ENCODE measurements at places on chromosomes 4 and X.

GRCh38 chrX:150213481-150214030, 149.6 kb upstream of the MAMLD1 start:
- DNase-seq = no peak

- DNase-seq = no peak
Measured at GRCh38 chr4:96103086-96103485, 263.2 kb downstream of the PDHA2 start.

GRCh38 chr4:27007507-27007906, 146.9 kb downstream of the STIM2 start:
- DNase-seq = no peak

DNA sequence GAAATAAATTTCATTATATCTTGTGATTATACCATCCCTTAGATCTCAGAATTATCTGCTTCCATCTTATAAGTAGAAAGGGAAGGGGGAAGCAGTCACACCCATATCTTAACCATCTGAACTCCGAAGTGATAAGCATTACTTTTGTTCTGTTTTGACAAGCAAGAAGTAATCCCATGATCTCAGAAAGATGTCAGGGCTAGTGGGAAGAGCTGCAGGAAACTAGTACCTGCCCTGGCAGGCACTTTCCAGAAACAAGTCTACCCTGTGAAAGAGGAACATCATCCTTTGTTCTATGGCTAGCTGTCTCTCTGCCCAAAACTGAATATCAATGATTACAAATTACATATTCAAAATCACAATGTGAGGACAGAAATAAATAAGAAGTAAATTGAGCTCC, 244.4 kb downstream of the SPOCK3 start:
- DNase-seq = no peak

DNA sequence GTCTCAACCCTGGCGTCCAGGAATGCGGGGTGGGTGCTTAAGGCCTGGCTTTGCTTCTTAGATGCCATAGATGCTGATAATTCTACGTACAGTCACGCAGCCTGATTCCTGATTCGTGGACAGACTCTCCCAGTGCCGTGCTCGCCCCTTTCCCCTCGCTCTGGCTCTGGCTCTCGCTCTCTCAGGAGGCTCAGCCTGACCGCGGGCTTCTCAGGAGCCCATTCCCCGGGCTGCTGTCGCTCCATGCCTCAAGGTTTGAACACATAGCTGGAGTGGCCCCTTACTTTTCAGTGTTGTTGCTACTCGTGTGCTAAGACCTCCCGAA, 59.2 kb upstream of the ZC4H2 start:
- DNase-seq = no peak

GRCh38 chr4:153024466-153024865, 88.3 kb downstream of the FHDC1 start:
- no peak for DNase-seq

DNA sequence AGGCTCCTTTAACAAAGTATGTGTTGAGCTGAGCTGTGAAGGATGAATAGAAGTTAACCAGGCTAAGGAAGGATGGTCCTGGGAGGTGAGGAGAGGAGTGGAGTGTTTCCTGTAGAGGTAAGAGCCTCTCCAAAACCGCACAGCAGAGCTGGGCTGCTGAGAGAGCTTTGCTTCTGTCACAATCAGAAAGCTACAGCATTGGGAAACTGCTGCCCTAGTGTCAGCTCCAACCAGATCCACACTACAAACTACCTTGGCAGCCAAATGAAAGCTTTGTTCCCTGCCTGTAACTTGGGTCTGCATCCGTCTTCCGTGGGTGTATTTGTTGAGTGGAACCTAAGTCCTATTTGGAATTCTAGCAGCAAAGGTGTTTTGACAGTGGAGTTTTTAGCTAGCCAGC, 91.8 kb downstream of the REPS2 start:
- DNase-seq = no peak

DNA sequence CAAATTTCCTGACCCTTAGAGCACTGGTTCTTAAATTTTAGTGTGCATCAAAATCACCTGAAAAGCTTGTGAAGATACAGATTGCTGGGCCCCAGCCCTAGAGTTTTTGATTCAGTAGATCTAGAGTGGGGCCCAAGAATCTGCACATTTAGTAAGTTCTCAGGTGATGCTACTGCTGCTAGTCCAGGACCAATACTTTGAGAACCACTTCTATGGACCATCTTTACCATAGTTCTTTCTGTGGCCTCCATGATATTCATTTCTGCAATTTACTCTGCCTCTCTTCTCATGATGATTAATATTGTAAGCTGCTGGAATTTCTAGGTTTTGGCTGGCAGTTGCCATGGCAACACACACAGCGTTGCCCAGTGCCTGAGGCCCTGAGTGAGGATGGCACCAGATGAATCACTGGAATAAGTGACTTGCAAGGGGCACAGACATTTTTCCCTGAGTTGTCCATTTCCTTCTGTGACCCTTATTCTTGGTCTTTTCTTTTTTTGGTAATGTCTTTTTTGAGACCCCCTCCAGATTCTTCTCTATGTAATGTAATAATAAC, 83.6 kb downstream of the PPP1R2C start:
- DNase-seq = no peak

DNA sequence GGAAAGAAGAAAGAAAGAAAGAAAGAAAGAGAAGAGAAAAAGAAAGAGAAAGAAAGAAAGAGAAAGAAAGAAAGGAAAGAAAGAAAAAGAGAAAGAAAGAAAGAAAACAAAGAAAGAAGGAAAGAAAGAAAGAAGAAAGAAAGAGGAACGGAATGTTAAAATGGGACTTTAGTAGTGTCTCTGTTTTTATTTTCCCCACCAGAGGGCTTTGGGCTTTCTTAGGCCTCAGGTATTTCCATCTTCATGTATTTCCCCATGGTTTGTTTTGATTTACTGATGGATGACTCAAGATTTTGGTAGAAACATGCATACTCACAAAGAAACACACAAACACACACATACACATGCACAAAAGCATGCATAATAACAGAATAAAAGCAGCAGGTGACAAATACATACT, 181.2 kb downstream of the AFF2 start:
- no peak for DNase-seq

DNA sequence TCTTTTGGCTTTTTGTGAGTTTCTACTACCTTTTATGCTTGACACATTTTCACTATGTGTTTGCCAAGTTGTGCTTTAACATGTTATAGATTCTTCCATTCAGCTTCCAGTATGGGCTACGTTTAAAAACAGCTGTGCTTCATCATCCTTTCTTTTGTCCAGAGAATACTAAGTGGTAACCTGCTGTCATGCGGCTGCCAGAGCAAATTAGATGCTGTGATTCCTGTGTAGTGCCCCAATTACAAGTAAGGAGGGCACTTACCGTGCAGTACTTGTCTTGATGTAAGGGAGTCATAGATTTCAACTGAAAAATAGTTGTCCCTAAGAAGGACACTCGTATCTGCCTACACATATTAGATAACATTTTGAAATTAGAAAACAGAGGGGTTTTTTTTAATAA, 531.8 kb upstream of the GALNTL6 start:
- no peak for DNase-seq

GRCh38 chr4:70715097-70715496, 6.7 kb upstream of the RUFY3 start:
- DNase-seq = no peak

DNA sequence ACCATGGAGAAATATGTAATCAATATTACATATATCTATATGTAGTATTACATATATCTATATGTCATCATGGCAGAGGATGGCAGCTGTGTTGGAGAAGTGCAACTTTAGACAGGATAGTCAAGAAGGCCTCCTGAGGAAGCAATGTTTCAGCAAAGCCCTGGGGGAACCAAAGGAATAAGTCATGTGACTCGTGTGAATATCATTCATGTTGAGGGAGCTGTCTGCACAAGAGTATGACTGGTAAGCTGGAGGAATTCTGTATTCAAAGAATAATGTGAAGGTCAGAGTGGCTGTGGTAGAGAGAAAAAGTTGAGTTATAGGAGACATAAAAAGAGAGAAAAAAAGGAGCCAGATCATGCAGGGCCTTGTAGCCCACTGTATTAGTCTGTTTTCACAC, 92.9 kb upstream of the EDNRA start:
- DNase-seq = no peak

GRCh38 chr4:159367781-159368080, 264.9 kb downstream of the RAPGEF2 start:
- no peak for DNase-seq

GRCh38 chr4:48944252-48944651, 37.7 kb upstream of the OCIAD2 start:
- no peak for DNase-seq

DNA sequence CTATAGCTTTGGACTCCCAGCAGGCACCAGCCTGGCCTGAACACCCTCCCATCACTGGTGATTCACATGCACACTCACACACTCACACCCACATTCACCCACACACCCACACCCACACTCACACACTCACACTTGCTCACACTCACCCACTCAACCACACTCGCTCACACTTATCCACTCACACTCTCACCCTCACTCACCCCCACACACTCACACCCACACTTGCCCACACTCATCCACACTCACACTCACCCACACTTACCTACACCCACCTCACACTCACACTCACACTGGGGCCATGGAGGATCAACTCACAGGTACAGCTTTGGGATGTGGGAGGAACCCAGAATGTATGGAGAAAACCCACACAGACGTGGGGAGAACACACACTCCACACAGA, 548.2 kb upstream of the FAT1 start:
- no peak for DNase-seq

GRCh38 chr4:139779691-139780090, 114.1 kb downstream of the MGST2 start:
- no peak for DNase-seq

- DNase-seq = no peak
Measured at GRCh38 chrX:102077426-102077825, 48.1 kb upstream of the TCEAL2 start.

GRCh38 chrX:8036914-8037313, 109.7 kb upstream of the PNPLA4 start:
- no peak for DNase-seq

GRCh38 chr4:123206016-123206415, 190.6 kb upstream of the SPRY1 start:
- no peak for DNase-seq

GRCh38 chrX:50704360-50704759, 109.6 kb downstream of the SHROOM4 start:
- no peak for DNase-seq

- no peak for DNase-seq
Measured at GRCh38 chr4:5814421-5814820, 78.5 kb downstream of the CRMP1 start.

GRCh38 chr4:56803471-56803870, 18.0 kb downstream of the SPINK2 start:
- DNase-seq = no peak

DNA sequence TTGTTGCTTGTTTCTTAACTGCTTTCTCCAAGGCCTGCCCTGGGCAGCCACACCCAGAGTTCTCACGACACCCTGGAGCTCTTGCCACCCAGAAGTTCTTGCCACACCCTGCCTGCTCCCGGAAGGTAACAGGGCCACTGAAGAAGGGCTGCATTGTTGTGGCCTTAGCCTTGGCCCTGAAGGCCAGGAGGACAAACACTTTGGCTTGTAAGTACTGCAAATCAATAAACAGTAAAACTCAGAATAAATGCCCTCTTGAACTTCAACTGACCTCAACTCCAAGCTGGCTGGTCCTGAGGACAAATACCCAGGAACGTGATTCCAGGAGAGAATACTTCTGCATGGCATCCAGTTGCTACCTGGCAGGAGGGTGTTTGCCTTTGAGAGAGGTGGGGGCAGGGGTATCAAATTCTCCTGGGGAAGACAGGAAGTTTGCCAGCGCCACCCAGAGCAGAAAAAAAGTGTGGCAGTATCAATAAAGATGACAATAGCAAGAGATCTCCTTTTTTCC, 54.1 kb downstream of the TLR10 start:
- DNase-seq = no peak

- DNase-seq = no peak
Measured at GRCh38 chrX:13778916-13779315, 38.0 kb downstream of the GPM6B start.

GRCh38 chr4:149264093-149264733, 551.4 kb downstream of the IQCM start:
- peak; percentile 11 for DNase-seq

DNA sequence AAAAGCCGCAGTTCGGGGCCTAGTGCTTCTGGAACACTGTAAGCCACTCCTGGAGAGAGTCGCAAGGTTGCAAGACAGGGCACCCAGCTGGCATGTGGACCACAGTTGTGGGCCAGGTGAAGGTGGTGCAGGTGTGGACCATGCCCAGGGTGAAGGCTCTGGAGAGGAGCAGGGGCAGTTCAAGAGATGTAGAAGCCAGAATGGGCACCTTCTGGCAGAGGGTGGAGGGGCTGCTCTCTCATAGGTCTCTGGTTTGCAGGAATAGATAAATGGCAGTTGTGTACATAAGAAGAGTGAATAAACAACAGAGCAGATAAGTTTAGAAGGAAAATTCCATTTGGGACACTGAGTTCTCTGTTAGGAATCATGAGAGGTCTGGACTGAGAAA, 38.6 kb downstream of the TNIP3 start:
- no peak for DNase-seq

GRCh38 chr4:75633846-75634245, 3.5 kb upstream of the CDKL2 start:
- no peak for DNase-seq

GRCh38 chr4:182286931-182287330, 43.7 kb downstream of the TENM3 start:
- DNase-seq = no peak

All from CD4-positive, alpha-beta T cell treated with Interleukin-4 for 1 hour (primary cell).